ENCODE measurements at places on chromosomes 1 and 21. TPM values are rescaled to one million over a fixed set of nuclear protein-coding genes. Genes with fewer than 3 reads are reported as not detected.

Gene FMO2
- total RNA-seq, result 165 TPM

Gene RAB3B
- 0.57 TPM for total RNA-seq

Gene CELSR2
- 7.9 TPM for total RNA-seq

Gene GBP7
- 0.09 TPM for total RNA-seq

Gene RGS18
- 6.8 TPM for total RNA-seq

Gene SNRPE
- 71.7 TPM for total RNA-seq

Gene DPYD
- 97.8 TPM for total RNA-seq

Gene GJC2
- 6.7 TPM for total RNA-seq

Gene SLC25A24
- 44.0 TPM for total RNA-seq

Gene NTMT2
- not detected for total RNA-seq

Gene PRAMEF7
- total RNA-seq, result not detected

Gene OR6N1
- total RNA-seq, result 0.80 TPM

Gene DYNLT4
- 1.7 TPM for total RNA-seq

Gene NBPF14
- 28.0 TPM for total RNA-seq

Gene HSF2BP
- total RNA-seq, result 0.71 TPM

Gene FTCD
- 0.26 TPM for total RNA-seq

Gene ZMYND12
- total RNA-seq, result 6.6 TPM

Gene KCNT2
- 3.0 TPM for total RNA-seq
